Stimulated activated CD4-positive, alpha-beta T cell treated with anti-CD3 and anti-CD28 coated beads, Interleukin-15, amount 100 ng/mL, for 1 hour (primary cell): ENCODE measurements at places on chromosomes 13 and 19.
A peak's percentile ranks its signal among the peaks of the same experiment; 100 is the strongest.

GRCh38 chr19:35856546-35857149 is at the start of gene KIRREL2:
Gene KIRREL2, plus strand, starts transcription at chr19:35856911. Its CDS starts 209 bp downstream, at chr19:35857120.
- DNase-seq = peak; percentile 32

DNA sequence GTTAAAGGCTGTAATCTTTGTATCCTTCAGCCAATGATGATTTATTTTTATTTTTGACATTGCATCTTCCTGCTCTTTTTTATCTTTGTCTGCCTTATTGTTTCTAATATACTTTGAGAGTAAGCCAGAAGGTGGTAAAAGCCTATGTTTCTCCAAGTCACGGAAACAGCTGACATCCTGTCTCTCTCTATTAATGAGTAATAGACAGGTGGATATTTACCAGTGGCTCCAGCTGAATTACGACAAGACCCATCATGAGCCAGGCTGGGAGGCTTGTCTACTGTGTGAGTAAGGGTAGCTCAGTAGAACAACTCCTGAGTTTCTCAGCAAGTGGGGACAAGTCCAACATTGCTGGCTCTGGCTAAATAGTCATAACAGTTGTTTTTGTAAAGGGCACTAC is 166.6 kb downstream of the NDFIP2 start:
- no peak for DNase-seq

DNA sequence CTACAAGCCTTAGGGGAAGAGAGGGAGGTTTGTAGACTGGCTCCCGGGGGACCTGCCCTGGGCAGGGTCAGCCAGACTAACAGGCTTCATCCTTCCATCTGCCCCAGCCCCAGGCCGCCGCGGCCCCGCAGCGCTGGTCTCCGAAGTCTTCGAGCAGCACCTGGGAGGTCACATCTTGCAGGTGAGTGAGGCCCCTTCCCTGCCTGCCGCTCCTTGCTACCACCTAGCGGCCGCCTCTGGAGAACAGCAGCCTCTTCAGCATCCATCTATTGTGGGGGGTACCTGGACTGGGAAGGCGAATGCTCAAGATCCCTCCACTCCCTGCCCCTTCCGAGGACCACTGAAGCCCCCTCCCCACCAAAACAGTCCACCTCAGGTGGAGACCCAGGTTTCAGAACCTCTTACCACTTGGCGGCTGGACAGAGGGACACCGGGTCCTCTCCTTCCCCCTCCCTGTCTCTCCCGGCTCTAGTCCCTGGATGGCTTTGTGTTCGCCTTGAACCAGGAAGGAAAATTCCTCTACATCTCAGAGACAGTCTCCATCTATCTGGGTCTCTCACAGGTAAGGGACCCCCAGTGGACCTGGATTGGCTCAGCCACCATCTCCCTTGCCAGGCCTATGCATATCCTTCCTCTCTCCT is 12.7 kb downstream of the NPAS1 start:
- DNase-seq = peak; percentile 36

- DNase-seq = no peak
These were observed 537.4 kb downstream of the SLITRK6 start for GRCh38 chr13:85261757-85262346.

DNA sequence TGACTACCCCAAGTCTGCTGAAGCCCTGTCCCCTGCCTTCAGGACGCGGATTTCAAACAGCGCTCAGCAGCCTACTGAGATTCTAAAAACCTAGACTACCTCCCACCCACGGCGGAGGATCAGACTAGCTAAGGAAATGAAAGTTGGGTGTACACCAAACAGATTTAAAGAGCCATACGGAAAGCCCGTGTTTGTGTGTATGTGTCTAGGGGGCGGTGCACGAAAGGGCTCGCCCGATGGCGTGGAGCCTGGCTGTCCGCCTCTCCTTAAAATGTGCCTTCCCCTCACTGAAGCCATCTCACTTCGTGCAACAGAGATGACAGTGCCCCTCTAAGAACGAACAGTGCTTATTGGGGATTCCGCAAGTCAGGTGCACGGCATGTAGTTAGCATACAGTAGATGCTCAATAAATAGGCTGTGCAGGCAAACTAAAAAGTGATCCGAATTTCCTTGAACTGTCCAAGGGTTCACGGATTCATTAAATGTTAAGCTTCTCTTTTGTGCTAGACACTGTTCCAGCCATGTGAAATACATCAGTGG is 639 bp downstream of the LENG1 start:
- no peak for DNase-seq

DNA sequence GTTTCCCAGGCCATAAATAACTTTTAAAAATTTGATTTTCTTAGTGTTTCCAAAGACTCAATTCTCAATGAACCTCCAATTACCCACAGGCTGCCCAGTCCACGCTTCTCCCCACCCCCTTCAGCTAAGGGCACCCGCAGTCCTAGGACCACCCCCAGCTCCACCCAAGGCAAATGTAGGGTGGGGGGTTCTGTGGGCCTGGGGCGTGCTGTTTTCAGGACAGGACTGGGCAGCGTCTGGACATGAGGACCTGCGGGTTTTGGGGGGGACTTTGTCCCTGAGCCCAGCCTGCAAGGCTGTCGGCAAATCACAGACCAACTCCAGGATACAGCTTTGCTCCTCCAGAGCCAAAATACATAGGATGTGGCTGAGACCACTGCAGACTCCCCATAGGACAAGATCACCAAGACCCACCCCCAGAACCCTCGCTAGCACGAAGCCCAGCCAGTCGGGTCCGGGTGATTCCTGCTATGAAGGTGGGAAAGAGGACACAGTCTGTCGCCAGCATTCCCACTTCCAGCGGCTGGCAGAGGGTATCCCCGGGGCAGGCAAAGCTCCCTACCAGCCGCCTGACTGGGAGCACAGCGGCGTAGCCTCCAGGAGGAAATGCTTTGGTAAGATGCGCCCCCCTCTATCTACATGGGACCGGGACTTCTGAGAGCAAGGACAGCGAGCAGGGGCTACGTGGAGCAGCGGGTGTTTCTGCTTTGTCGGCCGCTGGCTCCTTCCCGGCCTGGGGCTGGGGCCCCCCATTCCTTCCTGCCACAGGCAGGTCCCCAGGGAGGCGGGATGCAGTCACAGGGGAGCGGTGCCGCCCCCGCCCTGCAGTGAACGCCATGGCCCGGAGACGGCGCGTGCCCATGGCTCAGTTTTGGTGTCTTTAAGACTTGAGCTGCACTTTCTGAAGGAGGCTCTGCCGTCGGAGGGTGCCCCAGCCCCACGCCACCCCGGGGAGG is 1.6 kb upstream of the TIMM13 start:
- DNase-seq = no peak
